T47D (cell line): ENCODE measurements at places on chromosomes 12 and 14.
A peak's percentile ranks its signal among the peaks of the same experiment; 100 is the strongest.

DNA sequence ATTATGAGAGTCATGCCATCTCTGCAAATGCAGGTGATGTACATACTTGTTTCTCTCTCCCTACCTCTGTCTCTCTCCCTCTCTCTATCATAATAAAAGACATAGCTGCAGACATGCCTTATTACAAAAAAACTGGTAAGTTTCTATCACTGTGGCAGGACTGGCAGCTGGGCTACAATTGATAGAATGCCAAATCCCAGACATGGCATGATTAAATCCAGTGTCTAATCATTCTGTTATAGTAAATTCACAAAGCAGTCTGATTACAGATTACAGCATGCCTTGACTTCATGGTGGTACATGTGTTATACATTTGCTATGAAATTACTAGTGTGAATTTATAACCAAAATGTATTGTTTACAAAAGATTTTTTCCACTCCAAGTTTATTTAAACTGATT lies 854.7 kb downstream of the TMTC2 start:
- no peak for DNase-seq

- peak; percentile 97 for DNase-seq
Measured at GRCh38 chr12:123519141-123520001, 14.1 kb downstream of the RILPL1 start.

- no peak for DNase-seq
Measured at GRCh38 chr14:93970965-93971634, 5.3 kb downstream of the ASB2 start.

DNA sequence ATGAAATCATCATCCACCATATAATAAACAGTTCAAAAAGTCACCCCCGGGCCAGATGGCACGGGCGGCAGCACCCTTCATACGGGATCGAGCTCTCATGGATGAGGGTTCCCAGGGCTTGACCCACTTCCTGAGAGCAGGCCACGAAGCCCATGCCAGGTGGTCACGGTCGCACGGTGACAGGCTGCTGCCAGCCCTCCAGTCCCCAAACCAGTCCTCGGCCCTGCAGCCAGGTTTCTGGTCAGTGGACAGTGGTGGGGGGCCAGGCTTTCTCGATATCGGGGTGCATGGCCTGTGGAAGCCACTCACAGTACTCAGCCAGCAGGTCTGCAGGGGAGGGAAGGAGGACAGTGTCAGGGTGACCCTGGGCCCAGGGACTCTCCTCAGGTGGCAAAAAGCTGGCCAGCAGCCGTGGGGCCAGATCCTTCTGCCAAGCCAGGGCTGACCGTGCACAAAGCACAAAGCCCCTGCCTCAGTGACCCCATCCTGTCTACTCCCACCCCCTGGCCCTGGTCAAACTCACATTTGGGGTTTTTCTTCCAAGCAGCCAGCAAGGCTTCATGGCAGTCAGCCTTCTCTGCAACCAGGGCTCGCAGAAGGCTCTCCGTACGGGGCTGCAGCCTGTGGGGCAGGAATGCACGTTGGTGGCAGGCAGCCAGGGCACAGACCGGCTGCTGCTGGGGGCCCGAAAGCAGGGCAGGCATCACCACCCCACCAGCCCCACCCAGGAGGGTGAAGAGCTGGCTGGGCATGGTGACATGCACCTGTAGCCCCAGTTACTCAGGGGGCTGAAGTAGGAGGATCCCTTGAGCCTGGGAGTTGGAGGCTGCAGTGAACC lies 33.3 kb upstream of the UBC start:
- DNase-seq = no peak

- no peak for DNase-seq
Measured at GRCh38 chr14:91674911-91675310, 57.0 kb downstream of the CATSPERB start.

GRCh38 chr14:83347874-83348273 lies 1814.2 kb upstream of the SEL1L start:
- DNase-seq = no peak
